ENCODE measurements at places on chromosomes 16 and 17.
A peak's percentile ranks its signal among the peaks of the same experiment; 100 is the strongest.

DNA sequence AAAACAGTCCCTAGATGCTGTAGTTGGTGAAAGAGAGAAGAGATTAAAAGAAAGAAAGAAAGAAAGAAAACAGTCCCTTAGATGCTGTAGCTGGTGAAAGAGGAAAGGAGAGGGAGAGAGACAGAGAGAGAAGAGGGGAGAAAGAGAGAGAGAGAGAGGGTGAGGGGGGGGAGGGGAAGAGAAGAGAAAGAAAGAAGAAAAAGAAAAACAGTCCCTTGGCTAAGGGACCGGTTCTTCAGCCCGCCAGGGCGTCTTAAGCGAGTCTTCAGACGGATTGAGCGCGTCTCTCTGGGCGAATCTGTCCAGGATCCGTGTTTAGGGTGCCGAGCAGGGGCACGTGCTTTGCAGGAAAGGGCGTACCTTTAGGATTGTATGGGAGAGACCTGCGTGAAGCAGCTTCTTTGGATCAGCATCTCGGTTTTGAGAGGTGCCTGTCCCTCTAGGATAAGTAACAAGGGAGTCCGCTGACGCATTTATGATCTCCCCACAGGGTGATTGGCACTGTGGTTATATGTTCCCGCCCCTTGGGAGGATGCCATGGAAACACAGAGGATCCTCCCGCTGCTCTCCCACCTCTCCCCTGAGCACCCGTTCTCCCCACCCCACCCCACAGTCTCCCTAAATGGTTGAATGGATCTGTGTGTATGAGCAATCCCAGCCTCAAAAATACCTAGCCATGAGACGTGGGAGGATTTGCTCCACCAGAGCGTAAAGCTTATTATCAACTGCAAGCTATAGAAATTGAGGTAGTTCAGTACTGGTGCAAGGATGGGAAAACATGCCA lies 16.7 kb downstream of the GNGT2 start:
- DNase-seq = no peak

- no peak for DNase-seq
These were observed 35.9 kb downstream of the SLC6A4 start for GRCh38 chr17:30199600-30199999.

DNA sequence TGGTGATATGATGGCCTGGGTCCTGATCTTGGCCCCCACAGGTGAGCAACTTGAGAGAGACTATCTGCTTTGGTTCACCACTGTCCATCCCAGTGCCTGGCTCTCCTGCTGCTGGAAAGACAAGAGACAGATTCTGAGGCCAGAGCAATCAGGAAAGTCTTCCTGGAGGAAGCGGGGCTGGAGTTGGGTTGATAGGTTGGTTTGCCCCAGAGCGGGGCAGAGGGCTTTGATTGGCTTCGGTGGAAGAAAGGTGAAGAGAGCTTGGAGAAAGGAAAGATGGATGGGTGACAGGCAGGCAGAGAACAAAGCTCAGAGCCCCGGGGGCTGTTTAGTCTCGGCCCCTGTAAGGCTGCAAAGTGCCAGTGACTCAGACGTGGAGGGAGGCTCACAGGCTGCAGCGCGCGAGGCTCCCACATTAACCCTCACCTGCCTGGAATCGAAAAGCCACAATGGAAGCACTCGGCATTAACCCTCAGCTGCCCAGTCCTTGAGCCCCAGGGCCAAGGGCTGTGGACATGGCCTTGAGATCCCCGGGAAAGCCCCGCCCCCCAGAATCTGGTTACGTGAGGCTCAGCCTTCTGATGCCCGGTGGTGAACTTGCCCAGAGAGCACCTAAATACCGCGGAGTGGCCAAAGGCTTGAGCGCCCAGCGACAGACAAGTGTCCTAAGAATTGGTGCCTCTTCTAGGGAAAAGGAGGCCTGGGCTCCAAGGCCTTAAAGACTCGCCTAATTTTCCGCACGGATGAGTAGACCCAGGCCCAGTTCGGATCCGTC lies 996 bp upstream of the CPNE2 start:
- DNase-seq = peak; percentile 24

DNA sequence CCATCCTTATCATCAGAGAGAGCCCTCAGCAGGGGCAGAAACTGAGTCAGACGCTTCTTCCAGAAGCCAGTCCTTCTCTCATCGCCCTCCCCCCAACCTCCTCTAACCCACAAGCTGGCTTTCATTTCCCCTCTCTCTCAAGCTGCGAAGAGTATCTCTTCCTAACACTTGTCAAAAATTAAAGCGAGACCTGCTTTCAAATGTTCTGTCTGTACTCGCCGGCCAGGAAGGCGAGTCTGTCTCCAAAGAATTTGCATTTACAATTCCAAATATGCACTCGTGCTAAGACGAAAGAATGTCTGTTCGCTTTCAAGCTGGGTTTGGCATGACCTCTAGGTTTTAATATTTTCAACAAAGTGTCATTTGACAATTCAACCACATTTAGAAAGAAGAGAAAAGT lies 140.4 kb downstream of the RGS9 start:
- DNase-seq = no peak

DNA sequence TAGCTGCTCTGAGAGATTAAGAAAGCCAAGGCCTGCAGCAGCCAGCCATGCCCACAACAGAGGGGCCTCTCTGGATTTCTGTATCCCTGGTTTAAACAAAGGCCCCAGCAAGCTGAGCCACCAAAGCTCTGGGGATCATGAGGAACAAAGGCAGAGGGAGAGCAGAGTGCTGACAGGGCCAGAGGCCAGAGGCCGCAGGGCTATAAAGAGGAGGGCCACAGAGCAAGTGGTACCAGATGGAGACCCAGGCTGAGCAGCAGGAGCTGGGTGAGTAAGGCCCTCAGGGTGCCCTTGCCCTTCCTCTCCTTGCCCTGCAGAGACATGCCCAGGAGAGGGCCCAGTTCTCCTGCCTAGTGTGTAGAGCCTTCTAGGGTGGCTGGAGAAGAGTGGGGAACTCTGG lies at the start of gene CRYBA1:
Gene CRYBA1, plus strand, starts transcription at position 232 of the 400 bp plus-strand sequence. Its CDS starts 5 bp downstream, at position 237.
- DNase-seq = no peak

DNA sequence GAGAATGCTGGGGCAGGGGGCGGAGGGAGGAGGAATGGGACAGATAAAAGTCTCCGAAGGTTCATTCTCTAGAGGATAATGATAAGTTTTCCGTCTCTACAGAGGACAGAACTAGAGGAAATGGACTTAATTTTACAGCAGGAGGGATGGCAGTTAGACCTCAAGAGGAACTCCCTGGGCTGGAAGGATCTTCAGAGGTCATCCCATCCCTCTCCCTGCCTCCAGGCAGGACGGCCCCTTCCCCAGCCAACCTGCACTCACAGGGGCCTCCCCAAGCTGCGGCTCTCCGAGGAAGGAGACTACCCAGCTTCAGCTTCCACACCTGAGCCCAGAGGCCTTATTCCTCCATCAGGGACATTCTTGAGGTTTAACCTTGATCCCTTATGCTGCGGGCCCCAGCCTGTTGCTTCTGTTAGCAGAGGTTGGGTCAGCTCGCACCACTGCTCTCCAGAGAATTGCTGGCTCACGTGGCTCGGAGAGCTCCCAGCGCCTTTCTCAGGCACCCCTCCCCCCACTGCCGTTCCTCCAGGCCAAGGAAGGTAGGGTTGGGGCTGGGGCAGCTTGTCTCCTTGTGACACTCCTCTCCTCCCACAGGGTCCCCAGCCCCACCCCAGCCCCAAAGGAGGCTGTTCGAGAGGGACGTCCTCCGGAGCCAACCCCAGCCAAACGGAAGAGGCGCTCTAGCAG lies 8.5 kb downstream of the ELOB start:
- DNase-seq = no peak

- no peak for DNase-seq
These were observed 507.7 kb downstream of the MAF start for GRCh38 chr16:79092846-79093245.

- no peak for DNase-seq
These were observed 31.7 kb upstream of the BRD7 start for GRCh38 chr16:50400312-50400966.

- peak; percentile 70 for DNase-seq
These were observed 8.6 kb downstream of the LGALS3BP start for GRCh38 chr17:78970834-78971755.

DNA sequence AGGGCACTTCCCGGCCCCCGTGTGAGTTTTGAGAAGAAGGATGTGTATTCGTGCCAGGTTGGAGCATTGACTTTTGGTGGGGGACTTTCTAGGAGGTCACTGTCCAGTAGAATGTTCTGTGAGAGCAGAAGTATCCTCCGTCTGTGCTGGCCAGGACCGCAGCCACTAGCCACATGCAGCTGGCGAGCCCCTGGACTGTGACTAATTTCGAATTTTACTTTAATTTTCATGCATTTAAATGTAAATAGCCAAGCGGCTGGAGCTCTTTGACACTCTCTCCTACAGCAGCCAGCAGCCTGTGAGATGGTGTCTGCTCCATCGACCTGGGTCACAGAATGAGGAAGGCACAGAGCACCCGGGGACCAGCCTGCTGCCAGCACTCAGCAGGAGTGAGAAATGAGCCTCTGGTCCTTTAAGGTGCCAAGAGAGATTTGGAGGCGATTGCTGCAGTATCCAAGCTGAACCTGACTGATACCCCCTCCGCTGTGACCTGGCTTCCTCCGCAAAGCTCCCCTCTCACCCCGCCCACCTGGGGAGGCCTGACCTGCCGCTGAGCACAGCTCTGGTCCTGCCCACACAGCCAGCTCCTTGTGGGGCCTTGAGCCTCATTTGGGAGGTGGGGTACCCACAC lies 7.8 kb downstream of the ATP2A3 start:
- DNase-seq = no peak

DNA sequence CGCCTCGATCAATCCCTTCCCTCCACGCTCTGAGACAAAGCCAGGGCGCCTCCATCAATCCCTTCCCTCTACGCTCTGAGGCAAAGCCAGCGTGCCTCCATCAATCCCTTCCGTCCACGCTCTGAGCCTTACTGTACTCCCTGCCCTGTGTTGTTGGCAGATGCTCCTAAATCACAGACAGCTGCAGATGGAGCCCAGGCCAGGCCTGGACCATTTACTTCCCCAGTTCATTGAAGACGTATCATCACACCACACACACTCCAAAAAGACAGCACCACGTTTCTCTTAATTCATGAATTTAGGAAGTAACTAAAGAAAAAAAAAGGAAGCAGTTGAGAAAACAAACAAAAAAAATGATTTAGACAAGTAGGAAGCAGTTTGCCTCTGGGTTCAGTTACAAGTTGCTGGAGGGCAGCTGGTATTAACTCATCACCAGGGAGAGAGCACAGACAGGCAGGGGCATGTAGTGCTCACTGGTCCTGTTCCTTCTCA lies 7.4 kb upstream of the CD300LD start:
- no peak for DNase-seq

DNA sequence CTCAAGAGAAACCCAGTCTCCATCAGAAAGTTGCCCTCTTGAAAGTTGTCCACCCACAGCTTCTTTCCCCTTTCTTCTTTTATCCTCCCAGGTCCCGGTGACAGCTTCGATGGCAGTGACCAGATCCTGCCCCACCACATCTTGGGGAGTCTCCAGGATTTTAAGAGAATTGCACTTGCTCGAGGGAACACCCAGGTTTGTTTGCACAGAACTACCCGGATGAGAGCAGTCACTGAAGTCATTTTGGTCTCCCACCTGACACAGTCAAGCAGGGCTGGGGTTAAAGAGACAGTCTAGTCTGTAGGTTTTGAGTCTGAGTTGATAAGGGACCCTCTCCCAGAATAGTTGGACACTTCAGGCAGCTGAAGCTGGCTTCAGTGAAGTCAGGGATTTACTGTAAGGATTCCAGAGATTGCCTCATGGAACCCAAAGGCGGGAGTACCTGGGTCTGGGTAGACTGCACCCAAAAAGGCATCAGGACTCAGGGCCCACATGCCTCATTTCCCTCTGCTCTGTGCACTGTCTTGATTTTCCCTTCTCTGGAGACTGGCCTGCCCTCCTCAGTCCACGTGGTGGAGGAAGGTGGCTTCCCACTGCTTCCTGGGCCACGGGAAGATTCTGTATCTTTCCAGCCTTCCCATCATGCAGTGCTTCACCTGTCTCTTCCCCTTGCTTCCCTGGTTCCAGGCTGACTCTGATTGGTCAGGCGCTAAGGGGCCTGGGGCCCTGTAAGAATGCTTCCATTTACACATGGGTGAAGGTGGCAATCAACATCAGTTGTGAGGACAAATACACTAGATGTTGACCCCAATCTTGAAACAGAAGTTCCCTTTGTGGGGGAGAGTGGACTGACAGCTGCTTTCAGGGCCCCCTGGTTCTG lies 9.5 kb downstream of the MYCBPAP start:
- DNase-seq = no peak

DNA sequence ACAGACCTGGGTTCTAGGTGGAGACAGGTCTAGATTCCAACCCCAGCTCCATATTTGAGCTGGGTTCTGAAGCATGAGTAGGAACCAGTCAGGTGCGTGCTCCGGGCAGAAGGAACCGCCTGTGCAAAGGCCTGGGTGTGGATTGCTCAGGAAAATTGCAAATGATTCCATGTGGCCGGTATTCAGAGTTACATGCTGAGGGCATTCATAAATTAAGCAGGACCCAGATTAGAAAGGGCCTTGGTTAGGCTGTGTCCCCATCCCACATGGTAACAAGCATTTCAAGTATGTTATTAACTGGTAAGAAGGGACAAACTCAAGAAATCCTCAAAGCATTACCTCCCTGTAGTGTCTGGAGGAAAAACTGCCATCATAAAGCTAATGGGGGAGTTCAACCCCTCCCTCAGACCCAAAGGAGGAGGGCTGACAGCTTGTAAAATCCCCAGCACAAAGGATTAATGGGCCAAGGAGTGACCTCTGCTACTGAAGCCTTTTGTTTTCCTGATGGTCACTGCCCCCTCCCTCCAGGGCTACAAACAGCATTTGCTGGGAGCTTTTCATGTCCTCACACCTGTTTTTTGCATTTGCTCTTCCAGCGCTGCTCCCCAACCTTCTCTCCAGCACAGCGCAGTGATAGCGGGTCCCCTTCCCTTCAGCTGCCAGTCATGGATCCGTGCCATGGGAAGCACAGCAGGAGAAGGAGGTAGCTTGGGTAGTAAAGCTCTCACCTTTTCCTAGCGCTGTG lies 218.0 kb downstream of the C16orf95 start:
- no peak for DNase-seq

GRCh38 chr17:45800816-45801215 lies 16.7 kb downstream of the CRHR1 start:
- DNase-seq = no peak

DNA sequence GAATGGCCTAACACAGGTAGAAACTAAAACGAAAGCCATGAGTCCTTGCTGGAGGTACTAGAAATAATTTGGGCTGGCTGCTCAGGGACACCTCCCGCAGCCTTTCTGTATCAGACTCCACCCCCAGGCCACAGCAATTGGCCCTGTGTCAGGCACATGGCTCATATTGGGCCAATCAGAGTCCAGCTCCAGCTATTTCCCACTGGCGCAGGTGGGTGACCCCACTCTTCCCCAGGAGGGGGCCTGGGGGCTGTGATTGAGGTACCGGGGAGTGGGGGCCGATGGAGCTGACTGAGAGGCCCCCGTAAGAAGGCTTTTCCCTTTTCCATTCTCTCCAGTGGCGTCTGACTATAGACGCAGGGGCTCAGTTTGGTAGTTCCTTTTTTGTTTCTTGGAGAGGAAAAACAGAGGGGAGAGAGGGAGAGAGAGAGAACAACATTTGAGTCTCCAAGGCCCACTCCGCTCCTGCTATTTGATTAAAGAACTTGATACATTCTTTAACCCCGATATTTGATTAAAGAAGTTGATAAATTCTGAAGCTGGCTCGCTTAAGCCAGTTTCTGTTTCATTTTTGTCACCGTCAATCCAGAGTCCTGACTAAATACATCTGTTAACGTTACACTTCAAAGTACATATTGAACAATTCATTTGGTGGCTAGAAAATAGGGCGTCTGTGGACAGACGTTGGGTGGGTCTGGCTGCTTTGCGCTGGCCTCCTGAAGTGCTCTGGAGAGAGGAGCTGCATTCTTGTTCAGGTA lies 26.3 kb downstream of the FOXL1 start:
- DNase-seq = peak; percentile 39

- DNase-seq = no peak
These were observed 7.5 kb downstream of the NFE2L1 start for GRCh38 chr17:48055531-48056245.

- DNase-seq = no peak
These were observed 199.4 kb downstream of the TANC2 start for GRCh38 chr17:63165400-63165799.

Measured in CD4-positive, alpha-beta T cell (primary cell).